ENCODE measurements at places on chromosomes 11 and 22.

- H3K27ac ChIP-seq = peak within 1 kb of the TSS; percentile 84
- peak; percentile 76 for DNase-seq
- H3K27me3 ChIP-seq = peaks cover 16% of the 10 kb centered on the region
- peaks cover 22% of the 10 kb centered on the region for H3K36me3 ChIP-seq
- H3K4me1 ChIP-seq = peaks cover 28% of the 10 kb centered on the region
- peak within 1 kb of the TSS; percentile 68 for H3K4me3 ChIP-seq
Observed at GRCh38 chr11:61294717-61295595, at the start of gene VWCE. Gene VWCE (minus strand): TSS chr11:61295316. CDS start chr11:61295037, 279 bp downstream.

DNA sequence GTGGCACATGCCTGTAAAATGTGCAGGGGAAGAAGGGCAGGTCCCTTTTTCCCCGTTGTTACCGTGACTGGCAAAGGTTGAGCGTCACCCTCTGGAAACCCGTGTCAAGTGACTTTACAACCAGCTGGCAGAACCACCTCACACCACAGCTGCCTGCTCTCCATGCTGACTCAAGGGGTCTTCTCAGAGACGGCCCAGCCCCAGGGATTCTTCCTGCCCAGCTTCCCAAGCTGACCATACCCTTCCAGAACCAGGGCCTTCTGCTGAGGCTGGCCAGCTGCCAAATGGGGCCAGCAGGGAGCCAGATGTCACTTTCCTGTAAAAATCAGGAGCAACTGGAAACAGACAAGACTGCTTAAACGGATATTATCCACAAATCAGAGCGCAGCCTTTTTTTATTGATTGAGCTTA lies 6.3 kb downstream of the PC start:
- H3K27me3 ChIP-seq = no peaks in the 10 kb centered on the region
- DNase-seq = peak; percentile 46
- no peak overlapping the region for H3K4me3 ChIP-seq
- H3K4me1 ChIP-seq = peaks cover 18% of the 10 kb centered on the region
- H3K36me3 ChIP-seq = peaks cover 7% of the 10 kb centered on the region

- H3K4me3 ChIP-seq = no peak overlapping the region
- peaks cover 51% of the 10 kb centered on the region for H3K4me1 ChIP-seq
- H3K27me3 ChIP-seq = no peaks in the 10 kb centered on the region
- no peak for DNase-seq
Observed at GRCh38 chr22:20234760-20235388, 33.2 kb downstream of the RTN4R start.

GRCh38 chr22:21771631-21771976 lies 36.0 kb upstream of the YPEL1 start:
- no peak for DNase-seq
- H3K27ac ChIP-seq = no peak overlapping the region
- H3K4me3 ChIP-seq = no peak overlapping the region
- peaks cover 9% of the 10 kb centered on the region for H3K4me1 ChIP-seq
- peaks cover 59% of the 10 kb centered on the region for H3K36me3 ChIP-seq

DNA sequence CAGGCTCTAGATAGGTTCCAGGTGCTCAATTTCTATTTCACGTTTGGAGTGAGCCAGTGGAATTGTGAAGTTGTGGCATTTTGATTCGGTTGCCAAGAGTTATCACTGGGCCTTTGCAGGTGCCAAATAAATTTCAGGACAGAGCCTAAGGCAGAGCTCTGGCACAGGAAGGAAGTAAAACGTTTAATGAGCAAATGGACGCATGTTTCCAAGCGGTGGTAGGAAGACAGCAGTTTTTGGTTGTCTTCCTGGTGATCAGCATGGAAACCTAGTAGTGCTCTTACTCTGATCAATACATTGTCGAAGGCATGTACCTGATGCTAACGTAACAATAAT lies 452 bp downstream of the BIRC3 start:
- H3K4me3 ChIP-seq = peak overlapping the region; percentile 50
- H3K36me3 ChIP-seq = no peaks in the 10 kb centered on the region
- H3K4me1 ChIP-seq = peaks cover 9% of the 10 kb centered on the region
- H3K27ac ChIP-seq = no peak overlapping the region

DNA sequence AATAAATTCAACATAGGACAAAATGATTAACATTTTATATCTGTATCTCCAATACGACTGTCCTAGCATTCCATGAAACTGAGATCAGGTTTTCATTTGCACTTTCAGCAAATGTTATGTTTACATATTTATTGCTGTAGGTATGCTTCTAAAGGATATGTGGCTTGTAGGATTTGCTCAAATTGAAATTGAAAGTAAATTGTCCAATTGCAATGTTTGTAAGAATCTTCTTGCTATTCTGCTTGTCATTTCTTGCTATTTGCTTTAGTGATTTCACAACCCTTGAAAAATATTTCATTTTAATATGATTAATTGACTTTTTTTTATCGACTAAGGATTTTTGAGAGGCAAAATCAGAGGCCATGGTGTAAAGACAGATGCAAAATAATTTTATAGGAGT lies 904.2 kb upstream of the RAG2 start:
- H3K4me1 ChIP-seq = no peaks in the 10 kb centered on the region
- no peak overlapping the region for H3K4me3 ChIP-seq
- no peaks in the 10 kb centered on the region for H3K27me3 ChIP-seq
- no peak for DNase-seq

DNA sequence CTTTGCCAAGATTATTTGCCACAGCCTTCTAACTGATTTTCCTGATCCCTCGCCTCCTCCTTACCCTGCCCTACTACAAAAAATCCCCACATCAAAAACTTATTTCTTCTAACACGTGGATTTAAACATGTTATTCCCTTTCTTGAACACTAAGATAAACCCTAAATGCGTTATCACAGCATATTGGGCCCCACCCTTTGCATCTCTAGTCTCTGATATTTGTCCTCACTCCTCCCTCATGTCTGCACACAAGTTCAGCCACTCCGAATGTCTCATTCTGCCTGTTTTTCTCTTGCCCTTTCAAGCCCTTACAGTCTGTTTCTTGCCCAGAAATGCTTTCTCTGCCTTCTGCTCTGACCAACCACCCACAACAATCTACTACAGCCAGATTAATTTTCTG lies 10.6 kb upstream of the ACER3 start:
- H3K27me3 ChIP-seq = peaks cover 3% of the 10 kb centered on the region
- H3K4me1 ChIP-seq = no peaks in the 10 kb centered on the region

DNA sequence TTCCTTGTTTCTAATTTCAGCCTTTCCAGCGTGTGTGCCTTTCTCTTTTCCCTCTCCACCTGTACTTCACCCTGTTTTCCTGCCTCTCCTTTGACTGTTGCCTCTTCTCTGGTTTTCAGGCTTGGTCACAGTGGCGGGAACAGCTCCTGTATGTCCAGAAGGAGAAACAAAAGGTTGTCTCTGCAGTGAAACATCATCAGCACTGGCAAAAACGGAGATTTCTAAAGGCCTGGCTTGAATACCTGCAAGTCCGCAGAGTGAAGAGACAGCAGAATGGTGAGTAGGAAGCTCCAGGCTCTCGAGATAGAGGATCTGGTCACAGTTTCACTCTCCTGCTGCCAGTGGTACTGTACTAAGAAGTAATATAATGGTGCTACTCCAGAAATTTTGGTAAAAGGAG lies 76.6 kb downstream of the SFI1 start:
- H3K4me1 ChIP-seq = no peaks in the 10 kb centered on the region
- H3K36me3 ChIP-seq = peaks cover 8% of the 10 kb centered on the region
- no peak overlapping the region for H3K27ac ChIP-seq
- H3K4me3 ChIP-seq = no peak overlapping the region
- no peak for DNase-seq

DNA sequence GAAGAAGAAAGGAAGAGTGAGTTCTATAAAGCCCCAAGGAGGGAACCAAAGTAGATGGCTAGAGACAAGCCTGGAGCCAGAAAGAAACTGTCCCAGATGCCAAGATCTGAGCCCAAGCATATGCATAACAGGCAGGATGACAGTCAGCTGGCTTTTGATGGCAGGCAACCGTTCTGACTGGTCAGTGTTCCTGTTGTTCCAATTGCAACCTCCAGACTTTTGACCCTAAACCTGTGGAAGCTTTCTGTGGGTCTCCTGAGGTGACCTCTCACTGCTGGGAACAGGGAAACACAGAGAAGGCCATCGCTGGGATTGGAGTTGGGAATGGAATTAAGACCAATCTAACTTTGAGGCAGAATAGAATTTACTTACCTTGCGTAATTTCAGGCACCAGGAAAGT lies 21.6 kb upstream of the NNMT start:
- no peak overlapping the region for H3K4me3 ChIP-seq
- no peak for DNase-seq
- H3K4me1 ChIP-seq = no peaks in the 10 kb centered on the region
- H3K36me3 ChIP-seq = no peaks in the 10 kb centered on the region
- no peak overlapping the region for H3K27ac ChIP-seq

GRCh38 chr11:133699071-133699470 lies 146.2 kb downstream of the SPATA19 start:
- no peaks in the 10 kb centered on the region for H3K36me3 ChIP-seq
- peaks cover 5% of the 10 kb centered on the region for H3K4me1 ChIP-seq
- no peak overlapping the region for H3K27ac ChIP-seq
- DNase-seq = no peak
- no peak overlapping the region for H3K4me3 ChIP-seq
- H3K27me3 ChIP-seq = peaks cover 4% of the 10 kb centered on the region
